ENCODE measurements at places on chromosomes 5 and 9.
A peak's percentile ranks its signal among the peaks of the same experiment; 100 is the strongest.

DNA sequence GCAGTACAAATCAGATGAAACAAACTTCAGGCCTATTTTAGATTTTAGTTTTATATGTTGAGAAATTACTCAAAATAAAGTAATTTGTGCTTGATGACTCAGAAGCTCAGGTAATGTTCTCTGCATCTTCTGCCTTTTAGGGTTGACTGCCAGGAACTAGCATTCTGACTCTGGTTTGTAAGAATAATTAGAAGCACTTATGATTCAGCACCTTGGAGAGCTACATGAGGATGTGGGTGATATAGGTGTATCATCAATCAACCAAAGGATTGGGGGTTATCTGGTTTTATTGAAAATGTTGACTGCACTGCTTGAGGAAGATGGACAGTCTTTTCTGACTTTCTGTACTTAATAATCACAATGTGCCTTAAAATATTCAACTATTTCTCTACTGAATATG, 118.7 kb upstream of the SGCD start:
- DNase-seq, result peak; percentile 53

DNA sequence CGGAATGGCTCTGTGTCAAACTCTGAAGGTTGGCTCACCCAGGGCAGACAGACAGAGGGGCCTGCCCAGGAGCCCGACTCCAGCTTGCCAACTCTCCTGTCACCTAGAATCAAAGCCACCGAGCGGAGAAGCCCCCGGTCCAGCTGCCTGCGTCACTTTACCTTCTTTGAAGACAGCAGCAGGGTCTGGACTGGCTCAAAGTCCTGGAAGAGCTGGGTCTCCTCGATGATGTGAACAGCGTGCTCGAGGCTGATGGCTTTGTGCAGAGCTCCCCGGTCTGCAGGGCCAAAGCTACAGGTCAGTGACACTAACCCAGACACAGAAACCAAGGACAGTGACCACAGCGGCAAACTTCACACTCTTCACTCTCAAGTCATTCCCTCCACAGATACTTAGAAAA, 67.9 kb downstream of the SECISBP2 start:
- DNase-seq, result no peak

DNA sequence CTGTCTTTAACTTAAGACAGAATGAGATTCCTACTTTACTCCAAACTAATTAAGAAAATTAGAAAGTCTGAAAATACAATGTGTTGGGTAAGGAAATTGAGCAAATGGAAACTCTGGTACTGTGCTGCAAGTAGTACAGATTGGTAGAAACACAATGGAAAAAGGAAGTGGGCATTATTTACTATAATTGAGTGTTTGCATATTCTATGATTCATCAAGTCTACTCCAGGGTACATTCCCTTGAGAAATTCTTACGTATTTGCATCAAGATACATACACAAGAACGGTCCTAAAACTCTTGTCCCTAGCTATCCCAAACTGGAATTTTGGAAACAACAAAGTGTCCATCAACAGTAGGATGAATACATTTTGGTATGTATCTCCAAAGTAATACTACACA, 123.5 kb upstream of the TARS1 start:
- DNase-seq, result no peak

GRCh38 chr9:75499812-75500211, 390.7 kb upstream of the PCSK5 start:
- DNase-seq, result no peak

GRCh38 chr5:1706428-1706827, 93.2 kb downstream of the MRPL36 start:
- DNase-seq, result no peak
